ENCODE measurements at places on chromosomes 12 and 14.

GRCh38 chr14:100475268-100475667 is 111.9 kb downstream of the BEGAIN start:
- no peak for DNase-seq

DNA sequence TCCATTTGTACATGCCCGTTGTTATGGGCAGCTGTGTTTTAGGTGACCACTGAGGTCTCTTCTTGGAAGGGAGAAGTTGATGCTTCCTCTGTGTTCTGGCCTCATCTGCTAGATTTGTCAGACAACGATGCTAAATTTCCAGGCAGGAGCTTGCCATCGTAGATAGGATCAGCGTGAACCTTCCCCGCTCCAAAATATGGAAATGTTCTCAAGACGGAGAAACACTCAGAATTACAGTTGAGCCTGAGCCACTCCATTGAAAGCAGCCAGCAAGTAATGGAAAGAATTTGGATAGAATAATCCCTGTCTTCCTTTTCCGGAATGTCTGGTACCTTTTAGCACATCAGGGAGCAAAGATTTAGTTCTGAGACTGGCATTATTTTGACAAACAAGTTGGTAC is 34.8 kb downstream of the TUNAR start:
- DNase-seq = no peak

GRCh38 chr12:6280053-6280469 is 30.4 kb upstream of the PLEKHG6 start:
- no peak for DNase-seq

- no peak for DNase-seq
Measured at GRCh38 chr12:84741692-84742091, 170.9 kb downstream of the SLC6A15 start.

DNA sequence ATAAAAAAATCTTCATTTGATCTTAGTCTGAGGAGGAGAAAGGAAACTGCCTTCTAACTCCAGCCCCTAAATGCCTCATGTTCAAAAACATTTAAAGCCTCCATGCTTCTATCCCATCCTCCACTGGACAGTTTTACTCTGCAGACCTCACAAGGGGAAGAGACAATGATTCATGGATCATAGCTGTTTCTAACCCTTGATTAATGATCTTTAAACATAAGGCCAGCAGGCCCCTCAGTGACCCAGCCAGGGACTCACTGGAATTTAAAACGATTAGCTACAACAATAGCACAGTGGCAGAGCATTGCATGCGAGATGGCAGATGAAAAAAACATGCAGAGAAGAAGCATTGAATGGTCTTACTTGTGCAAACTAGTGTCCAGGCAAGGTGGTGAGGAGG is 6.0 kb downstream of the DCTN2 start:
- no peak for DNase-seq

GRCh38 chr14:67396381-67396970 is 15.5 kb downstream of the PLEK2 start:
- no peak for DNase-seq

- no peak for DNase-seq
Measured at GRCh38 chr12:50933459-50934124, 18.8 kb upstream of the HIGD1C start.

All from NCI-H2029 (cell line).